ENCODE measurements at places on chromosomes 2 and 18.
A peak's percentile ranks its signal among the peaks of the same experiment; 100 is the strongest.

GRCh38 chr18:31241900-31242409 is 76.0 kb upstream of the DSG1 start:
- DNase-seq: no peak

GRCh38 chr2:18050001-18050400 is 171.5 kb downstream of the KCNS3 start:
- DNase-seq: no peak

DNA sequence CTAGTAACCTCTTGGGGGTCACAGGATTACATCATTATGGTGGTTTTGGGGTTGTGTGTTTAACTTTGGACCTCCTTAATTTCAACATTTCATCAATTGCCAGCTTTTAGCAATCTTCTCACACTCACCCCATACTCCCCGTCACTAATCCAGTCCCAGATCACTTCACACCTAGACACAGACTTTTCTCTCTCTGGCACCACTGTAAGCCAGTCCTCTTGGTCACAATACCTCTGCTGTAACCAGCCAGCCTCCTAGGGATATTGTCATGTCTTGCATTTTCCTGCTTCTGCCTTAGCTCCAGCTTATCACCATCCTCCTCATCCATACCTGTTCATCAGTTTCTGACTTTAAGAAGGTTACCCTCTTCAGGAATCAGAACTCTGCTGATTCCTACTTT is 1.6 kb upstream of the STK17B start:
- DNase-seq: no peak

GRCh38 chr2:72940786-72941185 is 23.5 kb downstream of the EMX1 start:
- DNase-seq: no peak

GRCh38 chr2:33372940-33373553 is 103.4 kb upstream of the RASGRP3 start:
- DNase-seq: peak; percentile 2

GRCh38 chr2:177077778-177078177 is 134.8 kb upstream of the HNRNPA3 start:
- no peak for DNase-seq

DNA sequence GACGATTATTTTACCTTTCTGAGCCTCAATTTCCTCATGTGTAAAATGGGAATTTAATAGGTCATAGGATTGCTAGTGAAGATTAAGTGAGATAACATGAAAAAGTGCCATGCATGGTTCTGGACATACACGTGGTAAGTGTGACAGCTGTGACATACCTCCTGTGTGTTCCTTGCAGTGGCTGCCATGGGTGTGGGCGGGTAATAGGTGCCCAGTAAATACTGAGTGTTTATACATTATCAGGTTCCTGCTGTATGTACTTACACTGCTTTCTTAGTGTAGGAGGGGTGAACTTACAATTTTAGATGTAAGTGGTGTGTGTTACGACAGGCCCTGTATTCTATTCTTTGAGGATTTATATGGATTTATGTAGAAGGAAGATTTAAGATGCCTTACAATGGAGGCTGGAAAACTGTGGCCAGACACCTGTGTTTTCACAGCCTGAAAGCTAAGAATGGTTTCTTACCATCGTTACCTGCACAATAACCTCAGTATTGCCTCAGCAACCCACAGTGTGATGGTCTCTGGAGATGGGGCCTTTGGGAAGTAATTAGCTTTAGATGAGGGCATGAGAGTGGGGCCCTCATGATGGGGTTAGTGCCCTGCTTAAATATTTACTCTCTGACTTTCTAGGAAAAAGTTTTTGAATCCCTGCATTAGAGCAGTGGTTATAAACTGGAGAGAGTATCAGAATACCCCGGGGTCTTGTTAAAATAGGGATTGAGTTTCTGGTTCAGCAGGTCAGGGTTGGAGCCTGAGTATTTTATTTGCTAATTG is 78.1 kb downstream of the ASAP2 start:
- no peak for DNase-seq

- no peak for DNase-seq
Observed at GRCh38 chr2:17798338-17798737, 17.9 kb upstream of the MSGN1 start.
